ENCODE measurements at places on chromosomes 6 and 20.

DNA sequence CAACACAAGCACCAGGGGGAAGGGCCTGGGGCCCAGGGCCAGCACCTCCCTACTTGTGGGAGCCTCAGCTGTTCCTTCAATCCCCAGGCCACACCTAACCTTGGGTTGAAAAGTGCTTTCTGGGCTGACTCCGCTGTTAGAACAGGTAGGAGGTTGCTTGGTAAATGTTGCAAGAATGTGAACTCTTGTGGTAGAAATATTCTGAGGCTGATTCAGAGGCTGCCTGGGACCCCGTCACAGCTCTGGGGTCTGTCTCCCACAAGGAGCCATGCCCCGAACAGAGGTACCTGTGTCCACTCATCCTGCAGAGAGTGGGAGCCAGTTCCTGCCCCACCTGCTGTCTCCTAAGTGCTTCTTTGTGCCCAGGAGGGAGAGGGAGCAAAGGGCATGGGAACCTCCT lies 14.4 kb upstream of the MAS1L start:
- no peak for DNase-seq

DNA sequence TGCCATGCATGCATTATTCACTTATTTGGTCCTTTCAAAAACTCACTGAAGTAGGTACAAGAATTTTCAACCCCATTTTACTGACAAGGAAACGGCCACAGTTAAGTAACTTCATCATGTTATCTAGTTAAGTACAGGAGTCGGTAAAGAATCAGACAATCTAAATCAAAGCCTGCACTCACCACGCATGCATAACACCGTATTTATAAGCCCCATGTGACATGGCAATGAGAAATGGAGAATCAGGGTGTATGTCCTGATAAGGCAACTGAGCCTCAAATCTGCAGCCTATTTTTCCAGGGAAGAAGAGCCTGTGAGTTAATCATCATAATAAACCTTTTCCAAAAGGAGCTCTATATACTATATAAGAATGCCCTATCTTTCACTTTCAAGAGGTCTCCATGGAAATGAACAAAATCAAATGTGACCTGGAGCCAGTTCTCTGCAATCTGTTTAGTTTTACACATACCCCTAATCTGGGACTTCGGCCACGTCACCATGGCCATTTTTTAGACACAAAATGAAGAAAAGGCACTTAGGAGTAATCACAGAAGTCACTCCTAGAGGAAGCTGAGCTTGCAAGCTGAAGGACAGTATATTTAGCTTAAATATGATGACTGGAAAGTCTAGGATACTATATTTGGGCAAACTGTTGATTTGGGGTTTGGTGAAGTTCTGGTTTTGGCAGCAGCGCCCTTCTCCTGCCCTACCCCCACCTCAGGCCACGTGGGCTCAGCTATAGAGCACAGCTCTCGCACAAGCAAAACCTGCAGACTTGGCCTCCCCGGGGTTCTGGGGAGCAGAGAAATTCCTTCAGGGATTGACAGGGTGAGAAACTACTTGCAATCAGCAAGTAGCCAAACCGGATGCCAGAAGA lies 19.2 kb downstream of the TRAM2 start:
- DNase-seq: no peak

DNA sequence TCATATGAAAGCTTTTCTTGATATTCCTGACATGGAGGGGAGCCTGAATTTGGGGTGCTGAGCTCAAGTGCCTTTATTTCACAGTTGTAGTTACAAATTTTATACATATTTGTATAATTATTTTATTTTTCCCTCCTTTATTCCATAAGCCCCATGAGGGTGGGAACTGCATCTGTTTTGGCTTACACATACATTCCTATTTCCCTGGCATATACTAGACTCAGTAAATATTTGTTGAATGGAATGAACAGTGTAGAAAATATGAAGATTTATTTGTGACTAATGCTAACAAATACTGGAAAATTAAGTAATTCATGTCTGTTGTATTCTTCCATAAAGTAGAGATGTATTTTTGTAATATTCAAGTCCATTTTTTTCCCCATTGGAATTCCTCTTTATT lies 127.1 kb downstream of the MYO6 start:
- DNase-seq: no peak

DNA sequence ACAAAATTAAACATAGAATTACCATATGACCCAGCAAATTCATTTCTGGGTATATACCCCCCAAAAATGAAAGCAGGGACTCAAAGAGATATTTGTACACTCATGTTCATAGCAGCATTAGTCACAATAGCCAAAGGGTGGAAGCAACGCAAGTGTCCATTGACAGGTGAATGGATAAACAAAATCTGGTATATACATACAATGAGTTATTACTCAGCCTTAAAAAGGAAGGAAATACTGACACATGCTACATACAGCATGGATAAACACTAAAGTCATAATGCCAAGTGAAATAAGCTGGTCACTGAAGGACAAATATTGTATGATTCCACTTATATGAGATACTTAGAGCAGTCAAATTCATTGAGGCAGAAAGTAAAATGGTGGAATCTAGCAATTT lies 5.3 kb upstream of the STX11 start:
- no peak for DNase-seq

DNA sequence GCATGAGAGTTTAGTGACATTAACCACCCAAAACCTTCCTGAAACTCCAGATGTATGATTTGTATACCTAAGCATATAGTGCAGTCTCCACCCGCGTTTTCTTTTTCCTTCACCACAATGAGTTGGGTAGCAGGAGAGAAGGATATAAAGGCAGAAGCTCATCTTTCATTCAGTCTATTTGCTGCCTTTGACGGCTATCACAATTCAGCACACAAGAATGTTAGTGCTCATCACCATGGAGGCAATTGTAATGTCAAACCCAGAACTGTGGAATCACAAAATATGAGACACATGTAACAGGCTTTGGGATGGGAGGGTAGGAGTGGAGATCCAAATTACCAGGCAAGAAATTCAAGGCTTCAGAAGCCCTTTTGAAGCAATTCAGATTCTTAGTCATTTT lies 17.6 kb downstream of the ZHX3 start:
- DNase-seq: no peak

GRCh38 chr6:6783721-6784120 lies 195.2 kb downstream of the LY86 start:
- no peak for DNase-seq

DNA sequence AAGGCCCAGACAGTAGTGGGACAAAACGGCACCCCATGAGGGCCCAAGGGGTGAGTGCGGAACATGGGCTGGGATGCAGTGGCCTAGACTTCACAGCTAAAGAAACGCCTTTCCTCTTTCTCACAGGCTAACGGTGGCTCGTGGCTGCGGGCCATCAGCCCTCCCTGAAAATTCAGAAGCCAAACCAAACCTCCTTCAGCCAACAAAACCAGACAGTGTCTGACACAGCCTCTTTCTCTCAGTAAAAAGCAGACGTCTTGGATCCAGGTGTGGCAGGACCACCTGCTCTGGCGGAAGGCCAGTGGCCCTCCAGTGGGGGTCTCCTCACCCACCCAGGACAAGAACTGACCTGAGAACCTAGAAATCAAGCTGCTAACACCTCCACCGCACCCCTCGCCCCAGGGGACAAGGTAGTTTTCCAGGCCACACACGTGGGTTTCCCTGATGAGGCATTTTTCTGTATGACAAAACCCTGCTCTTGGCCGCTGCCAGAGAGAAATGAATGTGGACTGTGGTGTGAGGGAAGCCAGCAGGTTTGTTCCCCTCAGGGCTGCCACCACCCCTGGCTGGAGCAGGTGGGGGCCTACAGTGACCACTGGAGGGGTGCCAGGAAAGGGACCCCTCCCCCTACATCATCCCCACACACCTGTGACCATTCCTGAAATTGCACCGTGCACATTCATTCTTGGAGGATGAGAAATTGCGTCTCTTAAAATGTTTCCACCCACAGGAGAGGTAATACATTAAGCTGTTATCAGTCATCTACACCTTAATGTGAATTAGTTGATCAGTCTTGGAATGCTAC lies 76.8 kb upstream of the PIM1 start:
- no peak for DNase-seq

- no peak for DNase-seq
Measured at GRCh38 chr6:142764311-142764710, 180.7 kb downstream of the HIVEP2 start.

DNA sequence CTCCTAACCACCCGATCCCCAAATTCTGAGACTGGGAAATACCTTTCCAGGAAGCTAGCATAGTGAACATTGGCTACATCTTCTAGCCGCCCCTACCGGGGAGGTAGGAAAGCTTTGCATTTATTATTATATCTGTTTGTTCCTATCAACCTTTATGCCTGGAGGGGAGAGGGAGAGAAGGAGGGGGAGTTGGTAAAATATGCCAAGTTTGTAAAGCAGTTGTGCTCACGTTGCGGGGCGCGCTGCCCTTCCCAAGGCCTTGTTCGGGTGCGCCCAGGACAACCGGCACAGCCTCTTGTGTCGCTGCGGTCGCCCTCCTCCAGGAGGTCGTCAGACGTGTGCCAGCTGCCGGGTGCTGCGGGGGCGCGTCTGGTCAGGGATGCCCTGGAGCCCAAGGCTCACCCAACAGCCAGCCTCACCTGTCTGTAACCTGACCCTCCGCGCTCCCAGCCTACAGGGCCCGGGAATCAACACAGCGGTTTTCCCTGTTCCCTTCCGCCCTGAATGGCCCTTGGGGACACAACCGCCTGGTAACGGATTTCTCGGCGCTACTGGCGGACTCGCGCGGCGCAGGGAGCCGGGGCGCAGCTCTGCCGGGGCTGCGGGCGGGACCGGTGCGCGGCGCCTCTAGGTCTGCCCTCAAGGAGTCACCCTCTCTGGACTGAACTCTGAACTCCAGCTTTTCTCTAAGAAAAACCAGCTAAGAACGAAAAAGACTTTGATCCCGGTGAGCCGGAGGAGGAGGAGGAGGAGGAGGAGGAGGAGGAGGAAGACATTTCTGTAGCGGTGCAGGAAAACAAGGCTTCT lies 1.1 kb upstream of the OVOL2 start:
- no peak for DNase-seq

GRCh38 chr20:20482453-20482852 lies 114.5 kb downstream of the INSM1 start:
- no peak for DNase-seq

DNA sequence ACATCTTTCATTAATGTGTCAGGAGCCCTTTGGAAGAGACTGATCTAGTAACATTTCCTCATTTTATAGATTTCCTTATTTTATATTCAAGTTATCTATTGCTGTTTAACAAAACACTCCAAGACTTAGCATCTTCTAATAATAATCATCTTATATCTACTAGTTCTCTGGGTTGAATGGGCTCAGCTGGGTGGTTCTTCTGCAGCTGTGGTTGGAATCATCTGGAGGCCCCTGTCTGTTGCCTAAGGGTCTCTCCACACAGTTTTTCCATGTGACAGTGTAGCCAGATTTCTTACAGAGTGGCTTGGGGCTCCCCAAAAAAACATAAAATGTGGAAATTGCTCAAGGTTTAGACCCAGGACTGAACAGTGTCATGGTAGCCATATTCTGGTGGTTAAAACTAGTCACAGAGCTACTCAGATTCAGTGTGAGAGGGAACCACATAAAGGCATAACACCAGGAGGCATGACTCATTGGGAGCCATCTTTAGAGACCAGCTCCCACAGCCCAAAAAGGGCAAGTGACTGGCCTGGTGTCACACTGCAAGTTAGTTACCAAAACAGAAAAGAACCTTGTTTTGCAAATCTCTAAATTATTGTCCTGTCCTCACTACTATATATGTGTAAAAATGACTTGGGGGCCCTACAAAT lies 11.5 kb downstream of the SLC2A10 start:
- DNase-seq: no peak

- no peak for DNase-seq
Measured at GRCh38 chr6:64415926-64416325, 780.3 kb downstream of the PHF3 start.

- DNase-seq: no peak
Measured at GRCh38 chr6:31163922-31164321, 5.5 kb downstream of the TCF19 start.

DNA sequence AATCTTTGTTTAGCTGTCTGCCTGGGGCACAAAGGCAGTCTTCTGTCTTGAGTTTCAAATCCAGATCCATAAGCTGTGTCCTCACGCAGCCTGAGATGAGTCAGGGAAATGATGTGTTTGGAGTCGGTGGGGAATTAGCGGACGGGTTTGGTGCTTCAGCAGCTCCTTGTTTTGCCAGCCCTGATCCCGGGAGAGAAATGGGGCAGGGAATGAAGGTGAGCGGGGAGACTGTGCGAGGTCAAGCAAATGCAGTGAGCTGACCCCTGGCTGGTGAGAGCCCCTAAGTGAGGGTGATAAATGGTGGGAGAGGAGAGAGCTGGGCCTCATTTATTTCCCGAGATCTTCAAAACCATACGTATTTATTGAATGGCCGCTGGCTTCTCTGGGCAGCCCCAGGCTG lies 21.6 kb downstream of the DUSP22 start:
- no peak for DNase-seq

DNA sequence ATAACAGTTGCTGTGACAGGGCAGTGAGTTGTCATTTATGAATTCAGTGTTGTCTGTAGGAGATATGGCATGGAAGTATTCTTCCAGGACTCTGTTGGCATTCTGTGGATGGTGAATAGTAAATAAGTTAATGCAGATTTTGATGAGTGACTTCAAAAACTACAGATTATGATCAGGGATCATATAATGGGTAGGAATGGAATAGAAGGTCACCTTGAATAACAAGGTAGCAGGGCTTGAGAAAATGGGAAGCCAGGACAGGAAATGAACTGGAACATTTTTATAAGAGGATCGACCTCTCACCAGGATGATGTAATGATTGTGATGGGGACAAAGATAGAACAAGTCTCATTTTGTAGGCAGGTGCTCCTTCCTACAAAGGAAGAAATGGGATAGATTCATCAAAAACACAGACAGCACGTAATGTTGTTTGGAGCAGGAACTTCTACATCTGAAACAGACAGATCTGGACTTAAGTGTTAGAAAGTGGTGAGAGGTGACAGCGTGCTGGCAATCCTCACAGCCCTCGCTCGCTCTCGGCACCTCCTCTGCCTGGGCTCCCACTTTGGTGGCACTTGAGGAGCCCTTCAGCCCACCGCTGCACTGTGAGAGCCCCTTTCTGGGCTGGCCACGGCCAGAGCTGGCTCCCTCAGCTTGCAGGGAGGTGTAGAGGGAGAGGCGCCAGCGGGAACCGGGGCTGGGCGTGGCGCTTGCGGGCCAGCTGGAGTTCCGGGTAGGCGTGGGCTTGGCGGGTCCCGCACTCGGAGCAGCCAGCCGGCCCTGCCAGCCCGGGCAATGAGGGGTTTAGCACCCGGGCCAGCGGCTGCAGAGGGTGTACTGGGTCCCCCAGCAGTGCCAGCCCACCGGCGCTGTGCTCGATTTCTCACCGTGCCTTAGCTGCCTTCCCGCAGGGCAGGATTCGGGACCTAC lies 30.8 kb upstream of the SSR1 start:
- DNase-seq: no peak

GRCh38 chr6:126170978-126171382 lies 168.9 kb upstream of the CENPW start:
- DNase-seq: no peak

GRCh38 chr6:53066077-53066417 lies 843 bp downstream of the FBXO9 start:
- no peak for DNase-seq

GRCh38 chr6:100665041-100665380 lies 200.3 kb upstream of the SIM1 start:
- DNase-seq: no peak

All from CD4-positive, alpha-beta T cell treated with Interleukin-4 for 1 hour (primary cell).